ENCODE measurements at places on chromosomes 2 and 18.
A peak's percentile ranks its signal among the peaks of the same experiment; 100 is the strongest.

DNA sequence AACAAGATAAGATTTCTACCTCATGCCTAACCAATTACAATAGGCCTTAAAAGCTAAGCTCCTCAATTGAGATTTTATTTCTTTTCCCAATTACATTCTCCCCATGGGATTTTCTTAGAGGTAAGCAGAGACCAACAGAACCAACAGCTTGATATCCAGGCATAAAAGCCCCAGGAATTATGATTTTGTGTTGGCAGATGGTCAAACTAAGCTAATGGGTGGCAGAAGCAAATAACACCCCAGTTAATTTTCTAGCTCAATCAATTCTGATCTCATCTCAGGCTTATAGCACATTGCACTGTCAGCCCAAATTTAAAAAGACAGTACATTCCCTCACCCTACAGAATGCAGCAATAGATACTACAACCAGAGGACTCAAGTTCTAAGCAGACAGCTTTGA is 156.4 kb downstream of the NRXN1 start:
- no peak for DNase-seq

DNA sequence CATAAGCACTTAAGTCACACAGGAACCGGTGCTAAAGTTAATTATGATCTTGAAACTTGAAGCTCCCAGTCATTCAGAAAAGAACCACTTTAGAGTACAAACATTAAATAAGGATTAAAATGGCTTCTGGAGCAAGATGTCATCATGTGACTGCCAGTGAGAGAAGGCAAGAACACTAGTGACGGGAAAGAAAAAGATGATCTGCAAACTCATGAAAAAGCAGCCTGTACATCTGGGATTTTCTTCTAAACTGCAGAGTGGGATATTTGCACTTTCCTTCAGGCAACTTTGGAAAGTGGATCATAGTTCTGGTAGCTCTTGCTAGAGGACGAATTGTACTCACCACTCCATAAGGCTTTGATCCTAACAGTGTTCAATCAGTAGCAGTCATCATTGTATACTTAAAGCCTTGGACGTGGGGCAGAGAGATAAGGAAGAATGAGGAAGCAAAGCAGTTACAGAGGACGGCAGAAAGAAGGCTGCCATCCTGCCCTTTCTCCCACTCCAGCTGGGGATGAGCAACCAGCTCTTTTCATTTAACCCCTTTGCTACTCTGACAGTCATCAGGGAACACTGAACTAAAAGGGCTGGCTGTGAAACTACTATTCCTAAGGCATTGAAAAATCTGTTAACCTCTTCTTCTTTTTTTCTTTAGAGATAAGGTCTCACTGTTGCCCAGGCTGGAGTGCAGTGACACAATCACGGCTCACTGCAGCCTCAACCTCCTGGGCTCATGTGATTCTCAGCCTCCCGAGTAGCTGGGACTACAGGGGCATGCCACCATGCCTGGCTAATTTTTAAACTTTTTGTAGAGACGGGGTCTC is 18.1 kb downstream of the ABHD3 start:
- peak; percentile 27 for DNase-seq

DNA sequence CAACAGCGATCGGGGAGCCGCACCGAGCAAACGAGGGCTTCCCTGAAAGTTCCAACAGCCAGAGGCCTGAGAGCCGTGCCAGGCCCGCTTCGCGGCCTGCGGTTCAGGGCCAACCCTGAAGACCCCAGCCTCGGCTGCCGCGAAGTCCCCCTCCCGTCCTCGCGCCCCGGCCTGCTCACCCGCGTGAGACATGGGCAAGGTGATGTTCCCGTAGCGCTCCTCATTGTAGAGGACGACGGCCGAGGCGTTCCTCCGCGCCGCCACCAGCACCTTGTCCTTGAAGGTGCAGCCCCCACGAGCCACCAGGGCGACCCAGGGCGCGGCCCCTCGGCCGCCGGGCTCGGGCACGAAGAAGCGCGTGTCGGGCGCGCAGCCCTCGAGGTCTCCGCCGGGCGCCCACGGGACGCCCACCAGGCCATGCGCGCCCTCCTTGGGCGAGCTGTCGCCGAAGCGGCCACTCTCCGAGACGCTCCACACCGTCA is 510 bp downstream of the RNF149 start:
- peak; percentile 53 for DNase-seq

DNA sequence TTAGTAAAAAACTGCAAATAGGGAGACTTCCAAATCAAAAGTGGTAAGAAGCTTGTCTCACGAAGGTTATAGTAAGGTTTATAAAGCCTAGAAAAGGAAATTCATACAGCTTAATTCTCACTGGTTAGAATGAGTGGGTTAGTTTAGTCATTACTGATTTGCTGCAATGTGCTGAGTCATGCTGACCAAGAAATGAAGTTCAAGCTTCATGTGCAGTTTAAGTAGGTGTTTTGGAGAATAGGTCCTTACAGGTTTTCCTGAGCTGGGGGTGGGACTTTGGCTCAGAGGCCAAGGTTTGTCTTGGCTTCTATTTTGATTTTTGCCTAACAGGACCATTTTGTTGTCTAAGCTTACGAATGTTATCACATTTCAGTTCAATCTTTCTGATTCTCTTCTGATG is 15.1 kb downstream of the CLIP4 start:
- DNase-seq, result peak; percentile 65

- DNase-seq, result no peak
These were observed 52.7 kb upstream of the NCK2 start for GRCh38 chr2:105691947-105692390.

DNA sequence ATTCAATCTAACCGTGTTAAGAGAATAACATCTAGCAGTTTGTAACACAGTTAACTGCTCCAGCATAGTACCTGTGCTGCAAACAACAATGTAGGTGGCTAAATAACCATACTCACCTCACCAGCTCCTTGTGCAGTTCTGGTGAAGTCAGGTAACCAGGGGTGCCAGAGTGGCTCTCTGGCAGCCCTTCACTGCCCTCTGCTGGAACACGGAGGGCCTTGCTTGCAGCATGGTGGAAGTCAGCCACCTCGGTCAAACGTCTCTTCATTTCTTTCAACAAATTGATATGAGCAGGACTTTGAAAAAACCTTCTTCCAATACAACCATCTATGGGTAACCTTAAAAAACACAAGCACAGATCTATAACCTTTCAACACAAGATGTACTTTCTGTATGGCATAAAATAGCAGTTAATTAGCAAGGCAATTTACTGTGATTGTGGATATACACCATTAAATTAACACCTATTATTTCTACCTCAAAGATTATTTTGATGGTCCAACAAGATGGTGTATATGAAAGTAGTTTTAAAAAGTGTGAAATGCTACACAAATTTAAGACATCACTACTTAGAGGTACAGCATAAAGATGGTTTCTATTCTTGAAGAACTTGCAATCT is 56.6 kb downstream of the EPG5 start:
- DNase-seq, result peak; percentile 61

- DNase-seq, result peak; percentile 60
These were observed 1.2 kb downstream of the MYL12A start for GRCh38 chr18:3248658-3249359.
